ENCODE measurements at places on chromosomes 5 and 9. TPM values are rescaled to one million over a fixed set of nuclear protein-coding genes. Genes with fewer than 3 reads are reported as not detected.

The CKS2 gene
- 653 TPM for total RNA-seq

The SUSD1 gene
- 5.2 TPM for total RNA-seq

The SPINK6 gene
- not detected for total RNA-seq

The ALDH1B1 gene
- total RNA-seq: 87.4 TPM

The SPINK13 gene
- total RNA-seq: not detected

The PCDHGA8 gene
- total RNA-seq: not detected

The AGXT2 gene
- not detected for total RNA-seq

The MLANA gene
- not detected for total RNA-seq

The TAS2R1 gene
- total RNA-seq: not detected

The IL17B gene
- total RNA-seq: 1.4 TPM

The PCDHGB4 gene
- total RNA-seq: not detected

The FRRS1L gene
- total RNA-seq: not detected

The SKP2 gene
- 68.8 TPM for total RNA-seq

The MEIKIN gene
- not detected for total RNA-seq

All from G401 (cell line).